HepG2 (cell line): ENCODE measurements at places on chromosomes 1 and 21. TPM values are rescaled to one million over a fixed set of nuclear protein-coding genes. Genes with fewer than 3 reads are reported as not detected.

MCOLN3 gene
- 0.03 and 0.04 TPM in 2 replicates for polyA plus RNA-seq

HSD11B1 gene
- not detected in 2 replicates for polyA plus RNA-seq

SPRR2E gene
- not detected in 2 replicates for polyA plus RNA-seq

C1orf141 gene
- polyA plus RNA-seq = not detected in 2 replicates

PCSK9 gene
- polyA plus RNA-seq = 33.3 and 80.9 TPM in 2 replicates

CTSS gene
- polyA plus RNA-seq = 0.33 and 0.59 TPM in 2 replicates

OR10R2 gene
- not detected in 2 replicates for polyA plus RNA-seq

PDZK1IP1 gene
- polyA plus RNA-seq = 1.6 TPM in 2 replicates

ATP1A2 gene
- polyA plus RNA-seq = 0.16 TPM in 2 replicates

SIK1 gene
- 11.8 and 14.5 TPM in 2 replicates for polyA plus RNA-seq

KRTAP19-6 gene
- not detected in 2 replicates for polyA plus RNA-seq

POU2F1 gene
- polyA plus RNA-seq = 9.0 and 13.0 TPM in 2 replicates

RNF186 gene
- polyA plus RNA-seq = 0.07 and 0.10 TPM in 2 replicates

FCRL5 gene
- polyA plus RNA-seq = not detected in 2 replicates

AZIN2 gene
- polyA plus RNA-seq = 3.5 and 5.7 TPM in 2 replicates

CA6 gene
- polyA plus RNA-seq = not detected in 2 replicates

SYCP1 gene
- polyA plus RNA-seq = not detected in 2 replicates

RBP7 gene
- polyA plus RNA-seq = 1.6 and 2.0 TPM in 2 replicates

PTTG1IP gene
- 700 and 734 TPM in 2 replicates for polyA plus RNA-seq

MIXL1 gene
- polyA plus RNA-seq = 12.5 and 18.5 TPM in 2 replicates

FAM72C gene
- 1.9 and 2.8 TPM in 2 replicates for polyA plus RNA-seq

EPHA8 gene
- not detected in 2 replicates for polyA plus RNA-seq

OR2L13 gene
- polyA plus RNA-seq = not detected in 2 replicates

CLCA4 gene
- polyA plus RNA-seq = not detected in 2 replicates

GJA9 gene
- 0.08 TPM in 1 of 2 replicates, not detected in the other for polyA plus RNA-seq

OR2L3 gene
- polyA plus RNA-seq = not detected in 2 replicates

NFASC gene
- polyA plus RNA-seq = not detected in 2 replicates

CD5L gene
- polyA plus RNA-seq = not detected in 2 replicates

ADGRB2 gene
- 0.03 TPM in 1 of 2 replicates, not detected in the other for polyA plus RNA-seq

PADI1 gene
- polyA plus RNA-seq = not detected in 2 replicates

EPHA2 gene
- polyA plus RNA-seq = 53.6 and 62.5 TPM in 2 replicates

BRINP2 gene
- polyA plus RNA-seq = 0.08 and 0.17 TPM in 2 replicates

C4BPB gene
- polyA plus RNA-seq = 266 and 267 TPM in 2 replicates
